Putamen (tissue), 1 donor: ENCODE measurements at places on chromosomes 1 and 21.

GRCh38 chr1:15023205-15023604, 130.3 kb upstream of the TMEM51 start:
- no peak for DNase-seq

DNA sequence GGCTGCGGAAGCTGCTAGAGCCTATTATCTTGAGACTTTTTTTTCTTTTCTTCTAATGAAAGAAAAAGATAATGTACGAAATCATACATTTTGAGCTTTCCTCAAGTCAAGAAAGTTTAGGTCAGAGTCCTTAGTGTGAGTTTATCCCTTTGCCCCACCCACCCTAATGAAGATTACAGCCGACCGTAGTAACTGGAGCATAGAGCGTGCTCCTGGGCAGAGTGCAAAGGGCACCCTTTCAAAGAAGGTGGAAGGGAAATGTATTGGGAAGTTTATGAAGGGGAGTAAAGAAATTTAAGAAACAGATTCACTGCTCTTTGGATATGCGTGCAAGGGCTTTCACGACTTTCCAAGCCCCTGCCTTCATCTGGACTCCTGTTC, 17.2 kb downstream of the GNG12 start:
- DNase-seq: no peak

- DNase-seq: no peak
Measured at GRCh38 chr1:165542647-165543046, 1.2 kb upstream of the LRRC52 start.

- no peak for DNase-seq
Measured at GRCh38 chr1:109818988-109819764, 55.5 kb upstream of the EPS8L3 start.

DNA sequence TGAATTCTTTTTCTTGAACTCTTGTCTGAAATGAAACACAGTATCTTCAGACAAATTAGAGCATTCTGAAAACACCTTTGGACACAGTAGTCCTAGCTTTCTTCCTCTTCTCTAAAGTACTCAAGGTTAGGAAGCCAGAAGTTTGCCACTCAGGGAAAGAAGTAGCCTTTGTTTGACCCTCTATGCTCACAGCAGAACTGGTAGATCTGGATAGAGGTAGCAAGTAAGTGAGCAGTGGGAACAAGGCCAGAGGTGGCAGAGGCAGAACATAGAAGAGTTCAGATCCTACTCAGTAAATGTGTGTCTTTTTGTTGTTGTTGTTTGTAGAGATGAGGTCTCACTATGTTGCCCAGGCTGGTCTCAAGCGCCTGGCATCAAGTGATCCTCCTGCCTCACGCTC, 7.4 kb upstream of the PIGR start:
- DNase-seq: no peak

GRCh38 chr1:227317011-227317451, 1.3 kb downstream of the CDC42BPA start:
- peak; percentile 37 for DNase-seq

- DNase-seq: no peak
Measured at GRCh38 chr1:174322202-174322862, 125.4 kb upstream of the GPR52 start.

- DNase-seq: no peak
Measured at GRCh38 chr1:26498894-26499293, 26.7 kb downstream of the HMGN2 start.

- no peak for DNase-seq
Measured at GRCh38 chr21:26432410-26432809, 140.7 kb downstream of the CYYR1 start.

- no peak for DNase-seq
Measured at GRCh38 chr1:71463144-71463543, 382.3 kb upstream of the ZRANB2 start.

- DNase-seq: no peak
Measured at GRCh38 chr1:209587789-209588188, 4.3 kb downstream of the CAMK1G start.

- peak; percentile 91 for DNase-seq
Measured at GRCh38 chr1:31376375-31377134, 3.7 kb upstream of the FABP3 start.

DNA sequence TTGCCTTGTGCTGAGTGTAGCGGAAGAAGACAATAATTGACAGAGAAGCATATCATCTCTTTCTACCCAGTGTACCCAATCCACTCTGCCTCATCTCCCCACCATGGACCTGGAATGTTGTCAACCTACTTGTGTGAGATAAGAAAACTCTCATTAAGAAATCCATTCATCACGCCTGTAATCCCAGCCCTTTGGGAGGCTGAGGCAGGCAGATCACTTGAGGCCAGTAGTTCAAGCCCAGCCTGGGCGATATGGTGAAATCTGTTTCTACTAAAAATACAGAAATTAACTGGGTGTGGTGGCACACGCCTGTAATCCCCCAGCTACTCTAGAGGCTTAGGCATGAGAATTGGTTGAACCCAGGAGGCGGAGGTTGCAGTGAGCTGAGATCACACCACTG, 209.6 kb downstream of the PBX1 start:
- no peak for DNase-seq

- DNase-seq: no peak
Measured at GRCh38 chr1:212754193-212754592, 37.4 kb downstream of the NSL1 start.

DNA sequence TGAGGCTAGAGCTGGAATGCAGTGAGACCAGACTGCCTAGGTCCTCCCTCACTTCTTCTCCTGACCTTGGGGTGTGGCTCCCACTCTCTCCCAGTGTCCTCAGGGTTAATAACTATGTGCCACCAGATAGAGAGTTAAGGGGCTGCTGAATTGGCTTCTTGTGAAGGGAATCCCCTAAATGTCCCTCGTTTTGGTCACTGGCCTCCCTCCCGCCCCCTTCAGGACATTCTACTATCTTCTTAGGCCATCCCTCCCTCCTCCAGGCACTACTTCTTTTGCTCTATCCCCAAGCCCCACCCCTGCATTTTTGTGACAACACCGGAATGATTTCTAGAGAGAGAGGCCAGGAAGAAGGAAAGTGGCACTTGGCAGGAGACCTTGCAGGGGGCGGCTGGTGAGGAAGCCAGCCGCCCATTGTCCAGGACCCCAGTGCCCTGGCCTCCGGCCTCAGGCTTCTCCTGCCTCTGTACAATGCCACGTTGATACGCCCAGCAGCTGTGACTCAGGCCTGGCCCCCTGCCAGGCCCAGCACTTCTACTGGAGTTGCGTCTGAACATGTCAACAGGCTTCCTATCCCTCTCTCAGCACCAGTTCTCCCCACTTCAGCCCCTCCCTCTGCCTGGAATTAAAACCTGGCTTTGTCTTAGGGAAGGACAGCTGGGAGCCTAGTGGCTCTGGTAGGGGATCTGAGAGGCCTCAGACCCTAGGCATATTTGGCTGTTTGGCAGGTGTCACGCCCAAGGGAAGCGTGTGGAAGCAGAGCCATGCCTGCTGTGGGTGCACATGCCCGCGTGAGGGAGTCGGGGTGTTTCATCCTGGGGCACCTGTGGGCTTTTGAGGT, 9.1 kb downstream of the LMNA start:
- DNase-seq: peak; percentile 96

DNA sequence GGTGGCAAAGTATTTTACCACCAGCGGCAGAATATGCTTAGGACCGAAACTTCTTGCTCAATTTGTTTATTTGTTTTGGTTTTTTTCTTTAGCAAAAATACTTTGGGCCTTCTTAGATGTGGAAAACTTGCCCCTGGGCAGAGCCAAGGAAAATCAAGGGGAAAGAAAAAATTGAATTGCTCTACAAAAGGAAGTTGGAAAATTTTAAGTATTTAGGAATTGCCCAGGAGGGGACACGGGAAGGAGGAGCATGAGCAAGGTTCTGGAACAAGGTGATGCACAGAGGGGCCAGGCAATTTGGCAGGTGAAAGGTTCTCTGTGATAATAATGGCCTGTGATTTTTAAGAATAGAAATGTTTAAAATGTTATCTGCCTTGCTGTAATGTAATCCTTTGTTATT, 28.6 kb downstream of the SGIP1 start:
- no peak for DNase-seq

DNA sequence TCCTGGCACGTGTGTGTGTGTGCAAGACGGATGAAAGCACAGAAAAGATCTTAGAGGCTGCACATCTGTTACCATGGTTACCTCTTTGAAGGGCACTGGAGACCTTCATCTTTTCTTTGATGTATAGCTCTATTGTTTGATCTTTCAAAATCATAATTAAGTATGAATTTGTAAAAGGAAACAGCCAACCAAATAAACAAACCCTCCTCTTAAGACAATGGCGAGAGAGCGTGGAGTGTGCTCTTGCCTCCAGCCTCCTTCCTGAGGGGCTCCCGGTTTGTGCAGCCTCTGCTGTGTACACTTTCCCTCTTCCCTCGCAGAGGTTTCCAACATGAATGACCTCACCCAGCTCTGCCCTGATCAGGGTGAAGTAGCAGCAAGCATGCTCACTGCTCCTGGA, 27.9 kb downstream of the CACNA1S start:
- no peak for DNase-seq

DNA sequence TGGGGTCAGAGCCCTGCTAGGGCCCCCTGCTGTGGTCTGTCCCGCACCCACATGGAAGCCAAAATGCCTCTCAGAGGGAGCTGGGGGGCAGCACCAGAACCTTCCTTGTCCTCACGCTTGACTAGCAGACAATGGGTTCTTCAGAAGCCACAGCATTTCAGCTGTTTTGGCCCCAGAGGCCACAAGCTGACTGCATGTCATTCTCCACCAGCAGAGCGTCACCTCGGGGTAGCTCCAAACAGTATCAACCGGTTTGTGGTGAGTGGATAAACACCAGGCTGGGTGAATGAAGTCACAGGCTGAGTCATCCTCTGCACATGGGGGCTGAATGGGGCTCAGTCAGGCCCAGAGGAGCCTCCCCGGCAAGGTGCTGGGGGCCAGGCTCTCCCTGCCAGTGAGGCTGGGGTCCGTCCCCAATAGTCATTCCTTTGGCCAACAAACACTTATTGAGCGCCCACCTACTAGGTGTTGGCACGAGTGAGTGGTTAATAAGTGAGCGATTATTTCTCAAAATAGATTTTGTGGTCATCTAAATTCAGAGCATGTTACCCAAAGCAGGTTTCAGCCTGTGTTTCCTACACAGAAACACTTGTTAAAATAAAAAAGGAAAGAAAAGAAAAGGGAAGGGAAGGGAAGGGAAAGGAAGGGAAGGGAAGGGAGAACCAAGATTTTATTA, 9.1 kb downstream of the OLIG1 start:
- DNase-seq: peak; percentile 96

GRCh38 chr21:38120984-38121855, 135.6 kb upstream of the KCNJ15 start:
- DNase-seq: no peak

- no peak for DNase-seq
Measured at GRCh38 chr1:30950700-30951099, 42.1 kb upstream of the SDC3 start.

GRCh38 chr1:103160281-103160680, 52.0 kb upstream of the COL11A1 start:
- DNase-seq: no peak

- no peak for DNase-seq
Measured at GRCh38 chr1:10877894-10878293, 81.4 kb upstream of the CASZ1 start.

- DNase-seq: no peak
Measured at GRCh38 chr1:59444520-59444919, 147.6 kb downstream of the FGGY start.

GRCh38 chr1:246293366-246294121, 213.5 kb downstream of the SMYD3 start:
- DNase-seq: no peak

- no peak for DNase-seq
Measured at GRCh38 chr1:218350035-218350525, 4.9 kb downstream of the TGFB2 start.

DNA sequence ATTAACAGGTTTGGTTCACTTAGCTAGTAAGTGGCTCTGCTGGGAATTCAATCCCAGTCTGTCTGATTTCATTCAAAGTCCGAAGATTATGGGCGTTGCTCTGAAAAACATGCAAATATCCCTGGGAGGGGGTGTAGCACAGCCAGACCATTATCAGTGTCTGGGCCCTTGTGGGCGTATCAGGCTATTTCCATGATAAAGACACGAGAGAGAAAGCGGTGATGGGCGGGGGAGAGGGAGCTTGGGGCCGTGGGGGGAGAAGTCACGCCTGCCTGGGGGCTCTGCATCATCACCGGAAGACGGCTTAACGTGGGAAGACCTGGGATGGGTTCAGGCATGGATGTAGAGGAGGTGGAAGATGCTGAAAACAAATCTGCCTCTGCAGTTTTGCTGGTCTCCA, 25.8 kb downstream of the IL6R start:
- no peak for DNase-seq
